ENCODE measurements at places on chromosomes 13 and 19.

GRCh38 chr13:60759499-60759898 is 362.5 kb downstream of the TDRD3 start:
- no peak for DNase-seq

DNA sequence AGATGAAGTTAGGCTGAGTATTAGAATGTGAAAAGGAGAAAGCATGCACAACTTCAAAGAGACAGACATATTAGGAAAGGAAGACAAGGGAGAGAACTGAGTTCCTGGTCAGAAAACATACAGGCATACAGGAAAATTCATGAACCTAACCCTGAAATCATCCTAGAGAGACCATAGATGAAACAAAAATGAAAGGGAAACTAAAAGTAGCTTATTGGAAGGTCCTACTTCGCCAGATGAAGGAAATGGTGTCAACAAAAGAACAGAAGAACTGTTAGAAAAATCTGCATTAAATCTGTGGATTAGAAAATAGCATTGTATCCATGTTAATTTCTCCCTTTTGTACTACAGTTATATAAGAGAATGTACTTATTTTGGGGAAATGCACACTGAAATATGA is 169.0 kb upstream of the UFM1 start:
- DNase-seq, result no peak

DNA sequence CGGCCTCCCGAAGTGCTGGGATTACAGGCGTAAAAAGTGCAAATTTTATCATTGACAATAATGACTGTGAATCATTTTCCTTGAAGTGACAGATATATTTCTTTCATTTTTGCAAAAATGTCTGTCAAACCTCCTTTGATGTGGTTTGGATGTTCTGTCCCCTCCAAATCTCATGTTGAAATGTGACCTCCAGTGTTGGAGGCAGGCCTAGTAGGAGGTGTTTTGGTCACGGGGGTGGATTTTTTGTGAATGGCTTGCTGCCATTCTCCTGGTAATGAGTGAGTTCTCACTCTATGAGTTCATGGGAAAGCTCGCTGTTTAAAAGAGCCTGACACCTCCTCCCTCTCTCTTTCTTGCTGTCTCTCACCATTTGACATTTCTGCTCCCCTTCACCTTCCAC is 5.5 kb upstream of the SLC1A6 start:
- no peak for DNase-seq

- DNase-seq, result no peak
Observed at GRCh38 chr19:55071129-55071502, 4.6 kb upstream of the EPS8L1 start.

DNA sequence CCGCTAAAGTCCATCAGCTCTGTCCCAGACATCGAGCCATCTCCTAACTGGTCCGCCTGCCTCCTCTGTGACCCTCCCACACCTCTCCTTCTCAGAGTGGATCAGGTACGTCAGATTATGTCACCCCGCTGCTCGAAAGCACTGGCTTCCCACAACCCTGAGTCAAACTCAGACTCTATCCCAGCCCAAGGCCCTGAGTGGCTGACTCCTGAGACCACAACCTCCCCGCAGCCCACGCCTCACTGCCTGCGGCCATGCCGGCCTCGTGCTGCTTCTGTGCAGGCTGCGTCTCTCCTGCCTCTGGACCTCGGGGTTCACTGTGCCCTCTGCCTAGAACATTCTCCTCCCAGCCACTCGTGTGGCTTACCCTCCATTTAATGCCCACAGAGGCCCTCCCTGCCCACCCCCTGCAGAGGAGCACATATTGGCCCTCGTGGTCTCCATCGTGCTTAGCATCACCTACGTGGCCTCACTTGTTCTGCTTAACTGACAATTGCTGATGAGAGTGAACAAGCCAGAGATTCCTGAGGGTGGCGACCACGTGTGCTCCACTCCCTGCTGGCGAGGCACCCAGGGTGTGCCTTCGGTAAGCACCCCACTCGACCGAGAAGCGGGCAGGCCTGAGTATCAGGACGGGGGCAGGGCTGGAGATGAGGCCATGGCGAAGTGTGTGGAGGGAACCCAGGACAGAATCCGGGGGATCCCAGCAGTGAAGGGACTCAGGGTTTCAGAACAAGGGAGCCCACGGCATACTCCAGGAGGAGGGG is 13.5 kb upstream of the FKRP start:
- no peak for DNase-seq

- no peak for DNase-seq
Observed at GRCh38 chr13:39985071-39985470, 329.6 kb downstream of the COG6 start.

DNA sequence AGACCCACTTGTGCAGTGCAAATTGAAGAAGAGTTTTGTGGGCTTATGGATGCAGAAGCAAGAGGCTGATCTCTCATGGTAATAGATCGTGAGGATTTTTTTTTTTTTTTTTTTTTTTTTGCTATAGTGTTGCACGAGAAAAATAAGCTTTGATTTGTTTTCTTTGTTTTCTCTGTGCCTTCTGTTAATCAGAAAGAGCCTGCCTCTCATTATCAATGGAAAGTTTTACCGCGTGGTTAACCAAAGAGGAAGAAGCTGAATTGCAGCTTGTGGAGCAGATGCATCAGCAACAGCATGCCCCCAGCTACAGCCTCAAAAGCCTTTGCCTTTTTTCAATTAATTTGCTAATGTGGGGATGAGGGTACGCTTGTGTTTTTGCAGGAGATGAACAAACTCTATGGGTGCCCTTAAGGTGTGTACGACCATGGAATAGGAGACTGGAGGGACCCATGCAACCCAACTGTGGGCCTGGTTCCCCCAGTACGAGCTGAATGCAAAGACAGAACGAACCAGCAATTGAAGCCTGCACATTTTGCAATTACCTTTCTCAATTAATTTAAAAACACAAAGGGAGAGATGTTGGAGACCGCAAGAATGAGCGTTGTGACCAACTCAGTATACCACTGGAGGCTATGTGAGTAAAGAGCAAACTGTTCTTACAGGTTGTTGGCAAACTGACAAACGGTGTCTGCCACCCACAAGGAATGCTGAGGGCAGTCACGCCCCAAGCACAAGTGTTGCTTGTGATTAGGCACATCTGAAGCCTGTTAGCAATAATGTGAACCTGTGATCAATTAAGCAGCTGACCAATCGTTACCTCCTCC is 58.6 kb upstream of the SPRY2 start:
- no peak for DNase-seq

DNA sequence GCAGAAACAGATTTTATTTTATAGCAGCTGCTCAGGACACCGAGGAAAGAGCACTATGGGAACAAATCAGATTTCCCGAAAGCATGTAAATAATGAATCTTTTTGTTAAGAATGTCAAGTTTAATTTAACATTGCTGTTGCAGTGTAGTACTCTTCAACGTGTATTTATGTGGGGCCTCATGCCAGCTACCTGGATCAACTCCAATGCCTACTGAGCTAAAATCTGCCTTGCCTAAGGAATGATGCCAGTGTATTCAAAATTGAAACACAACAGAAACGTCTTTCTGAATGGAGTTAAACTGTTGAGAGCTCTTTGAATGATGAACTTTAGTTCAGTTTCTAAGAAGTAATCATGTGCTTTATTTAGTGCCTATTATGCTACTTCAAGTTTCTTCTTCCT is 1379.8 kb upstream of the ATXN8OS start:
- peak; percentile 17 for DNase-seq

Measured in NCI-H2081 treated with DMSO at 0.1 percent for 48 hours (cell line).